Cardiac muscle cell (in vitro differentiated cells and primary cell): ENCODE measurements at places on chromosomes 12 and 14.

DNA sequence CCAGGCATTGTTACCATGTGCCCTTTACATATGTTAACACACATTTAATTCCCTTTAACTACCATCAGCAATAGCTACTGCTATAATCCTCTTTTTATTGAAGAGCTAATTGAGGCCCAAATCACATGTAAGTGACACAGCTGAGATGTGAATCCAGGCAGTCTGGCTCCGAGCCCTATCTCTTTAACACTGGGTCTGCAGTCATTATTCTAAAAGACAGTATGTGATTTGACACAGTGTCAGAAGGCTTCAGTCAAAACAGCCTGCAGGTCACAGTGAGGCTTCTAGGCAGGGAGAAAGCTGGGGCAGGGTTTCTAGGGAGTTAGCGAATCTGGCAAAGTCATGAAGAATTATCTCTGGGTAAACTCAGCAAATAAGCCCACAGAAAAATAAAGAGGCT lies 148.2 kb downstream of the KIF21A start:
- no peaks in the 10 kb centered on the region for H3K36me3 ChIP-seq
- no peak overlapping the region for H3K4me3 ChIP-seq
- no peak for DNase-seq
- no peaks in the 10 kb centered on the region for H3K4me1 ChIP-seq
- no peaks in the 10 kb centered on the region for H3K27me3 ChIP-seq

- H3K27ac ChIP-seq: no peak overlapping the region
- H3K4me1 ChIP-seq: no peaks in the 10 kb centered on the region
- no peaks in the 10 kb centered on the region for H3K27me3 ChIP-seq
- H3K4me3 ChIP-seq: no peak overlapping the region
- DNase-seq: no peak
- H3K36me3 ChIP-seq: no peaks in the 10 kb centered on the region
Measured at GRCh38 chr14:79951572-79951971, 259.7 kb downstream of the DIO2 start.

GRCh38 chr12:128513331-128513730 lies 246.4 kb downstream of the TMEM132C start:
- H3K4me1 ChIP-seq: no peaks in the 10 kb centered on the region
- no peaks in the 10 kb centered on the region for H3K36me3 ChIP-seq
- DNase-seq: no peak
- no peak overlapping the region for H3K27ac ChIP-seq
- H3K27me3 ChIP-seq: no peaks in the 10 kb centered on the region

DNA sequence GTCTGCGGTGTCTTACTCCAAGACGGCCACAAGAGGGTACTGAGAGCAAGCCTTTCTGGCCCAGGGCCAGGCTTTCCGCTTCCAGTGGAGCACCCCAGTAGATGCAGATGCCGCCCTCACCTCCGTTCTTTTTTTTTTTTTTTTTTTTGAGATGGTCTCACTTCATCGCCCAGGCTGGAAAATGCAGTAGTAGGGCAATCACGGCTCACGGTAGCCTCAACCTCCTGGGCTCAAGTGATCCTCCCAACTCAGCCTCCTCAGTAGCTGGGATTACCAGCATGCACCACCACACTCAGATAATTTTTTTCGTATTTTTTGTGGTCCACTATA lies 5.6 kb upstream of the LBHD2 start:
- peaks cover 44% of the 10 kb centered on the region for H3K27me3 ChIP-seq
- DNase-seq: peak; percentile 83
- H3K4me1 ChIP-seq: no peaks in the 10 kb centered on the region
- H3K36me3 ChIP-seq: no peaks in the 10 kb centered on the region

GRCh38 chr12:15928346-15928745 lies 17.2 kb downstream of the DERA start:
- DNase-seq: peak; percentile 54
- no peak overlapping the region for H3K4me3 ChIP-seq
- peak overlapping the region; percentile 44 for H3K27ac ChIP-seq
- H3K27me3 ChIP-seq: no peaks in the 10 kb centered on the region
- H3K4me1 ChIP-seq: peaks cover 8% of the 10 kb centered on the region

DNA sequence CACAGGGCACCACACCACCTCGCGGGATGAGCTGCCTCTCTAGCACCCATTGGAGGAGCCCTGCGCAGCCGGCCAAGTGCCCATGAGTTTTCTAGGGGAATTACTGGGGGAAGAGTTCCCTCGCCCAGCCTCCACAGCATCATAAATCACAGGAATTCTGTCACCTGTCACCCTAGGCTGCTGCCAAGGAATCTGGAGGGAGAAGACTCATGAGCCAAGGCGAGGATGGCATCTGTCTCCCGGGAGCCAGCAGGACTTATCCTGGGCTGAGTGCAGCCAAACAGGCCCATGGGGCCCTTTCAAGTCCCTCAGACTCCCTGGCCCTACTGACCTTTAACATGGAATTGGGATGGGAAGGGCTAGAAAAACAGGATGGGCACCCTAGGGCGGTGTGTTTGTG lies 7.8 kb upstream of the OTUB2 start:
- no peak for DNase-seq
- no peak overlapping the region for H3K27ac ChIP-seq
- peaks cover 16% of the 10 kb centered on the region for H3K4me1 ChIP-seq
- H3K36me3 ChIP-seq: no peaks in the 10 kb centered on the region
- H3K4me3 ChIP-seq: no peak overlapping the region

DNA sequence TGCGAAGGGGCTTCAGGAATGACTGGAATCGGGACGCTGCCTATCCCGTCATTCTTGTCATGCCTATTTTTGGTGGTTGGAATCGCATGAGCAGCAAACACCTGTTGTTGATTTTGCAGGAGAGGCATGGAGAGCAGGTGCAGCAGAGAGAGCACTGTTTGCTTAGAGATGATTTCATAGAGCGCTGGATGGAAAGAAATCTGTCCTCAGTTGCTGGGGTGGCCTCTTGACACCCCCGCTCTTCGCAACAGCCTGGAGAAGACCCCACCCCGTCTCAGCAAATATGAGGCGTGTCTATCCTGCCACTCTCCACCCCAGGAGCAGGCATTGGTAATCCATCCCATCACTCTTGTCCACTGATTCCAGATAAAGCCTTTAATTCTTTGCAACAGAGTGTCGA lies 19.3 kb upstream of the NCOR2 start:
- no peak for DNase-seq
- H3K36me3 ChIP-seq: no peaks in the 10 kb centered on the region
- H3K27ac ChIP-seq: no peak overlapping the region

GRCh38 chr12:91617818-91618217 lies 435.2 kb upstream of the DCN start:
- no peaks in the 10 kb centered on the region for H3K36me3 ChIP-seq
- no peak overlapping the region for H3K27ac ChIP-seq
- H3K4me3 ChIP-seq: no peak overlapping the region

- DNase-seq: no peak
- no peak overlapping the region for H3K4me3 ChIP-seq
- no peaks in the 10 kb centered on the region for H3K27me3 ChIP-seq
- peaks cover 16% of the 10 kb centered on the region for H3K4me1 ChIP-seq
Measured at GRCh38 chr14:22535916-22536315, 53.1 kb downstream of the DAD1 start.

DNA sequence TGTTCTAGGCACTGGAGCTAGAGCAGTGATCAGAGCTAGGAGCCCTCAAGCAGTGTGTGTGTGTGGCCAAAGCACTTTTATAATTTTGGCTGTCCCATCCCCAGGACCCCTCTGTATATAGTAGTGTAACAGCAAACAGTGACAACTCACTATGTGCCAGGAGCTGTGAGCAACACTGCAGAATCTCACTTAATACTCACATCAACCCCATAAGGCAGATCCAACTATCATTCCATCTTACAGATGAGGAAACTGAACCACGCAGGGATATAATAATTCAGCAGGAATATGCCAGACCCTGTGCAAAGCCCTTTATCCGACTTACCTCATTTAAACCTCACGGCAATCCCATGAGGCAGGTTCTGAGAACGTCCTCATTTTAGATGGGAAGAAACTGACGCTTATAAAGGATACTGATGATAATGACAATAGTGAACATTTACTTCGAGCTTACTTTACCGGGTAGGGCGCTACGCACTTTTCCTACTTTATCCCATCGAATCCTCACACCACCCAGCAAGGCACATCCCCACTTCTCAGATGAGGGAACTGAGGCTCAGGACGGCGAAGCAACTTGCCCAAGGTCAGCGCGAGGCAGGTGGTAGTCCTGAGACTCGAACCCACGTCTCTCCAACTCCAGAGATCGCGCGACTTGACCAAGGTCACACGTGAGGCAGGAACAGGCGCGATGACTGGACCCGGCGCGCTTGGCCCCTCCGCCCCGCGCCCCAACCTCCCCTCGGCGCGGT lies 687 bp downstream of the RAB35 start:
- H3K36me3 ChIP-seq: no peaks in the 10 kb centered on the region
- DNase-seq: peak; percentile 39
- peak overlapping the region; percentile 88 for H3K4me3 ChIP-seq
- no peaks in the 10 kb centered on the region for H3K27me3 ChIP-seq
- H3K4me1 ChIP-seq: peaks cover 6% of the 10 kb centered on the region

DNA sequence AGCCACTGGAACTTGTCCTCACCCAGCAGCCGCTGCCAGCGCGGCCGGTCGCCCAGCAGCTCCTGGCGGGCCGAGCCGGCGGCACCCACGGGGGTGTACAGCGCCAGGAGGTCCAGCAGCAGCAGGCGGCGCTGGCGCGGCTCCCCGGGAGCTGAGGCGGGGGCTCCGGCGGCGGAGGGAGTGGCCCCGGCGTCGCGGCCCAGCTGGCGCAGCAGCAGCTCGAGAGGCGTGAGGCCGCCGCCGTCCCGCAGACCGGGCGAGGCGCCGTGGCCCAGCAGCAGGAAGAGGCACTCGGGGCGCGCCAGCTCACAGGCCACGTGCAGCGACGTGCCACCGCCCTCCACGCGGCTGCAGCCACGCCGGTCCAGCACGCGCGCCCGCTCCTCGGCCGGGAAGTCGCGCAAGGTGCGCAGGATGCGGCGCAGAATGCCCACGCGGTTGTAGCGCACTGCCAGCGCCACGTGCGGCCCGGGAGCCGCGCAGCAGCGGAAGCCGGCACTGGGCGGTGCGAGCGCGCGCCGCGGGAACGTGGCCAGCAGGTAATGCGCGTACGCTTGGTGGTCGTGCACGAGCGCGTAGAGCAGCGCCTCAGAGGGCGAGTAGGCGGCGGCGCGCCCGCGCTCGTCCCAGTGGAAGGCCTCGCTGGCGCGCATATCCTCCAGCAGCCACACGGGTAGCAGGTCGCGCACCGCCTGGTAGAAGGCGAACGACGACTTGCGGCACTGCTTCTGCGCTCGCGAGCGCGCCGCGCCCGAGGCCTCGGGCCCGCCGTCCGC lies 2.3 kb downstream of the ANKRD9 start:
- H3K36me3 ChIP-seq: peaks cover 4% of the 10 kb centered on the region
- peaks cover 14% of the 10 kb centered on the region for H3K4me1 ChIP-seq
- DNase-seq: no peak
- no peaks in the 10 kb centered on the region for H3K27me3 ChIP-seq
- H3K27ac ChIP-seq: no peak overlapping the region
- no peak overlapping the region for H3K4me3 ChIP-seq

DNA sequence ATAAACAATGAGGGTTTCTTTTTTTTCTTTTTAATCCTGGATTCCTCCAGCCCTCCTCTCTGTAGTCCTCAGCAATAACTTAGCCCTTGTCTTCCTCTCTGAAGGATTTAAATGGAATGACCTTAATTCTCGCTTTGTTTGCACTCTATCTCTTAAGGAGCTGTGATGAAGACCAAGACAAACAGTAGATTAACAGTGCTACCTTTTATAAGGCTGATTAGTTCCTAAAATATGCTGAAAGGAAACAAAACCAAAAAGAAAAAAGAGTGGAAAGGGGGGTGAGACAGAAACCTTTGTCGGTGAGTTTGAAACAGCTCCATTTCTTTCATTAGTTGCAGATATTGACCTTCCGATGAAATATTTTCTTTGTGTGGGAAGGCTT lies 38.7 kb upstream of the PTCSC3 start:
- H3K4me3 ChIP-seq: no peak overlapping the region
- H3K36me3 ChIP-seq: no peaks in the 10 kb centered on the region
- no peak for DNase-seq
- H3K27me3 ChIP-seq: peaks cover 30% of the 10 kb centered on the region
- H3K4me1 ChIP-seq: no peaks in the 10 kb centered on the region

GRCh38 chr12:105705765-105706164 lies 375.3 kb downstream of the C12orf75 start:
- H3K27ac ChIP-seq: no peak overlapping the region
- DNase-seq: peak; percentile 73
- H3K36me3 ChIP-seq: no peaks in the 10 kb centered on the region
- H3K4me3 ChIP-seq: no peak overlapping the region
- peaks cover 13% of the 10 kb centered on the region for H3K4me1 ChIP-seq
- H3K27me3 ChIP-seq: no peaks in the 10 kb centered on the region

GRCh38 chr14:64857979-64858744 lies 21.5 kb downstream of the SPTB start:
- H3K36me3 ChIP-seq: no peaks in the 10 kb centered on the region
- no peaks in the 10 kb centered on the region for H3K27me3 ChIP-seq
- peaks cover 4% of the 10 kb centered on the region for H3K4me1 ChIP-seq
- H3K27ac ChIP-seq: no peak overlapping the region
- no peak for DNase-seq

DNA sequence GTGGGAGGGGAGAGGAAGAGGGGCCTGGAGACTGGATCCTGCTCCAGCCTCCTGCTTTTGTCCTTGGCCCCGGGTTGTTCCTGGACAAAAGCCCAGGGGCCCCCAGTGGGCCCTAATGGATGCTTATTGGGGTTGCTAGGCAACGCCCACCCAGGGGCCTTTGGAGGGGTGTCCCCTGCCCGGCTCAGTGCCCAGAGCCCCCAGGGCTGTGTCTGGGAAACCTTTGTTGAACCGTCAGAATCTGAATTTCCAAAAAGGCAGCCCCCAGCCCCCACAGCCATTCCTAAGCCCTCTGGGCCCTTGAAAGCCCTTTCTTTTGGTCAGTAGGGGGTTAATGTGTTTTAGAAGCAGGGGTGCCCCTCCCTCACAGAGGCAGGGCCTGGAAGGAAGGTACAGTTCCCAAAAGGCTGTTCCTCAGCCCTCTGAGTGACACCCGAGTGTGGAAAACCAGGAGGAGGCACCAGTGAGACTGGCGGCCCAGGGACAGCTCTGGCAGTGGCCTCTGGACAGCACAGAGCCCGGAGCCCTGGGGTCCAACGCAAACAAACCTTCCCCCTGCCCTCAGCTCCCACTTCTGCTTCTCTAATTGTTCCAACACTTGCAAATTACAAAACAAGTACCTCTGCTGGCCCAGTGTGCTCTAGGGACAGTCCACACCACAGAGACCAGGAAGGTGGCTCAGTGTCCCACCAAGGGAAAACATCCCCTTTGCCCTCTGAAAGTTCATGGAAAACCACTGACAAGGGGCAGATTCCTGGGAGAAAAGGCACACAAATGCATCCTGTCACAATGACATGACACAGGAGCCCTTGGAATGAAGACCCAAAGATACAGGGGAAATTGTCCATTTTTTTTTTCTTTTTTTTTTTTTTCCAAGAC lies 19.4 kb downstream of the HHIPL1 start:
- peaks cover 11% of the 10 kb centered on the region for H3K4me1 ChIP-seq
- H3K4me3 ChIP-seq: no peak overlapping the region
- H3K27me3 ChIP-seq: peaks cover 15% of the 10 kb centered on the region
- H3K27ac ChIP-seq: peak overlapping the region; percentile 69

- no peaks in the 10 kb centered on the region for H3K36me3 ChIP-seq
- no peak overlapping the region for H3K4me3 ChIP-seq
- H3K27ac ChIP-seq: no peak overlapping the region
- peak; percentile 27 for DNase-seq
- peaks cover 6% of the 10 kb centered on the region for H3K4me1 ChIP-seq
- no peaks in the 10 kb centered on the region for H3K27me3 ChIP-seq
Measured at GRCh38 chr14:51596488-51597117, 55.1 kb upstream of the FRMD6 start.

GRCh38 chr12:133129368-133130037 lies 571 bp downstream of the ZNF891 start:
- H3K36me3 ChIP-seq: no peaks in the 10 kb centered on the region
- H3K27me3 ChIP-seq: no peaks in the 10 kb centered on the region
- H3K27ac ChIP-seq: peak overlapping the region; percentile 93
- peak overlapping the region; percentile 80 for H3K4me3 ChIP-seq
